ENCODE measurements at places on chromosomes 5 and 9.

GRCh38 chr9:130791303-130791894 lies 43.7 kb upstream of the ABL1 start:
- no peak for DNase-seq

- no peak for DNase-seq
Measured at GRCh38 chr5:152094060-152094459, 169.4 kb upstream of the GLRA1 start.

DNA sequence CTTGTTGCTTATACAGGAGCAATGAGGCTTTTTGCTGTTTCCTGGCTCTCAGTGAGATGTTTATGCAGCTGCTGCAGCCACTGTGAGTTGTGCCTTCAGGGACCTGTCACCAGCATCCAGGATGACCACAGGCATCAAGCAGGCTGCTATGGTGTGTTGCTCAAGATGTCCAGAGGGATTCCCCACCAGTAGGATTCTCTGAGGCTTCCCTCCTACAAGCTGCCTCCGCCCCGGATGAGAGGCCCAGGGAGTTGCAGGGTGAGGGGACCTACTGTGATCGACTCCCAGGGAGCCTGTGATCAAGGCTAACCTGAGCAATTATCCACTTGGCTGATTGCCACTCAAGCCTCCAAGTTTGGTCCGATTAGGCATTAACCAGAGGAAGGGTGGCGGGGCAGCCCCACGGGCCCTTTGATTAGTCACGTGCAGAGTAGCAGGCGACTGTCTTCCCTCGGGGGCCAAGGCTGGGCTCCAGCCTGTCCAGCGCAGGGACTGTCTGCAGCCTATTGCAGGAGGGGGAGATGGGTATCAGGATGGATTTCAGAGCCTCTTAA lies 1.8 kb upstream of the FAT2 start:
- DNase-seq: no peak

GRCh38 chr9:99004717-99005460 lies 61.2 kb downstream of the COL15A1 start:
- DNase-seq: no peak

DNA sequence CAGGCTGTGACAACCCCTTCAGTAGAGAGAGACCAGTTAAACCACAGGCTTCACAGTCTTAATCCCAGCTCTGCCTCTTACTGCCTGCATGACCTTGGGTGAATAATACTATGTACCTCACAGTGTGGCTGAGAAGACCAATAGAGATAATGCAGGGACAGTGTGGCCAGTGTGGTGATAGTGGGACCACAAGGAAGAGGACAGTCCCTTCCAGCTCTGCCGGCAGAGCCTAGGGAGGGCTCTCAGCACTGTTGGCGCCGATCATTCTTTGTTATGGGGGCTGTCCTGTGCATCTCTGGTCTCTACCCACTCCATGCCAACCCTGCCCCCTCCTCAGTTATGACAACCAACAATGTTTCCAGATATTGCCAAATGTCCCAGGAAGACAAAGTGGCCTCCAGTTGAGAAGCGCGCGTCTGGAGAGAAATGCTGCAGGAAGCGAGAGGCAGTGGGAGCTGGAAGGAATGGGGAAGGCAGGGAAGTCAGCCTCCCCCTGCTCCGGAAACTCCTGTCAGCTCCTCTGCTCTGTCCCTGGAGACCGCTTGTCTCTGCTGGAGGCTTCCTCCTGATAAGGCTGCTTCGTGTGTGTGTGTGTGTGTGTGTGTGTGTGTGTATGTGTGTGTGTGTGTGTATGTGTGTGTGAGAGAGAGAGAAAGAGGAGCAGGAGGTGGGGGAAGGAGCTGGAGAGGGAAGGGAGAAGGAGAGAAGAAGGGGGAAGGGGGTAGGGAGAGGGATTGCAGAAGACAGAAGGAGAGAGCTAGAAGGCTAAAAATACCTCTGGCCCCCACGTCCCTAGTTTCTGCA lies 31.8 kb upstream of the FABP6 start:
- DNase-seq: no peak

- no peak for DNase-seq
Measured at GRCh38 chr5:76425928-76426804, 23.1 kb downstream of the IQGAP2 start.

GRCh38 chr5:144436007-144436406 lies 265.3 kb downstream of the KCTD16 start:
- DNase-seq: no peak

DNA sequence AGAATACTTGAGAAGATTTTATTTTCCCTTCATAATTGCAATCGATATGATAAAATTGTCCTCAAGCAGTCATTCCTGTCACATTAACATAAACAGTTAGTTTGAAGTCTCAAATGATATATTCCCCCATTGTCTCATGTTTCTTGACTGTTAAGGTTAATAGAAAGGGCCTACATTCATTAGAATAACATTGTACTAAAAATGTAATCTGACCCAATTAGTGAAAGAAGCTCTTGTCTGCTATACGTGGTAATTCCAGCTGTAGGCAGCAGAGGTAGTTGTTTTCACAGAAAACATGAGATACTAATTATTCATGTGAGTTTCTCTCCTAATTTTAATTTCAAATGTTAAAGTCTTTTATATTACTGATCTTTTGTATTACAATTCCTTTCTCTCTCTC lies 25.9 kb upstream of the AP3B1 start:
- no peak for DNase-seq

- no peak for DNase-seq
Measured at GRCh38 chr9:98808875-98809274, 1.4 kb downstream of the GALNT12 start.

DNA sequence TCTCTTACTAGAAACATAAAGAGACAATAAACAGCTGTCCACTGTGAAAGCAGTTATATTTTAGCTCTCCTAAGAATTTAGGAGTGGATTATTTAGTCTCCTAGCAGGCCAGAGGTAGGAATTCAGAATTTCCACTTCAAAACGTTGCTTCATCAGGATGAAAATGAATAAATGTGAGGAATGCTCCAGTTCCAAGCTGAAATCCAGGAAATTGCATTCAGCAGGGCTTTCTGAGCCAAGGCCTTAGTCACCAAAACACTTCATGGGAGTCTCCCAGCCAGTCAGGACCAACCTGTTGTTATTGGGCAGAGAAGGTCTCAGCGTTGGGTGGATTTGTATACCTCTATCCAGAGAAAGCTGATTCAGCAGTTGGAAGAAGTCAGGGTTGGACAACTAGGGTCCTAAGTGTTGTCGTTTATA lies 1040.3 kb downstream of the TLE1 start:
- DNase-seq: no peak

DNA sequence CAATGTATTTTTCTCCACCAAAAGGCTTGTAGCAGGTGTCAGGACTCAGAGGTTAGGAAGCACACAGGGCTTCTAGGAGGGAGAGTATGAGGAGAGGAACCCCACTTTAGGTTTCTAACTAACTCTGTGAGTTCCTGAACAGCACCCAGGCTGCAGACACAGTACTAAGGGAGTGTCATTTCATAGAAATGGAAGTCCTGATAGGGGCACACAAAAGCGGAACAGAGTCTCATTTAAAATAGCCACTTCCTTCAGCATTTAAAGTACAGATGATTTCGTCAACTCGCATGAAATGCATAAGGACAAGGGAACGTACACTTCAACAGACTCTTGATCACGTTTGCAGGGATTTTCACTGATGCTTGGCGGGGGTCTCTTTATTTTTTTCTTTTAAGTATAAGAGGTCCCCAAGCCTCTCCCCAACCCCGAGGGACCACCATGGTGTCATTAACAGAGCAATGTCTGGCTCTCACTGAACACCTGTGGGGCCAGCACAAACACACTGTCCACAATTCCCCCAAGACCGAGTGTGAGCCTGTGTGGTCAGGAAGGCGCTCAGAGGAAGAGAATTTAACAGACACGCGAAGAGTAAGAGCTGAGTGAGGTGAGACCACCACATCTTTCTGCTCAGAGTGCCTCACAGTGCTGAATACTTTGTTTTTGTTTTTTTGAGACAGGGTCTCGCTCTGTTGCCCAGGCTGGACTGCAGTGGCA lies 82.3 kb downstream of the SECISBP2 start:
- no peak for DNase-seq

DNA sequence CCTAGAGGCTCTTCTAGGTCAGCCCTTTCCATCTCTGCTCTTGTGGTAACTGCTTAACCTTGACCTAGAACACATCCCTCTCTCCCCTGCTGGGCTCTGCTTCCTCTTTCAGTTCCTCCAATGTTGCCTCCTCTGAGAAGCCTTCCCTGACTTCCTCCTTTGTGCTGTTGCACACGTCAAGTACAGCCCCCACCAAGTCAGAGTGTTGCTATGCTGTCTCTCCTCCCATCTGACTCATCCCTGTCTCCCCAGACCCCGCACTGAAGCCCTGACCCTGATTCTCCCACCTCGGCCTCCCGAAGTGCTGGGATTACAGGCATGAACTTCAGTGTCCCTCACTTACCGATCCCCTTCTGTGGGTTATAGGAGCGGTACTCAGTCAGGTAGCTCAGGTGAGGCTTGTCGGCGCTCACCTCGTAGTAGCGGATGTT lies 10.4 kb upstream of the TRIM14 start:
- DNase-seq: peak; percentile 73

GRCh38 chr5:113354055-113354454 lies 80.7 kb downstream of the TSSK1B start:
- no peak for DNase-seq

DNA sequence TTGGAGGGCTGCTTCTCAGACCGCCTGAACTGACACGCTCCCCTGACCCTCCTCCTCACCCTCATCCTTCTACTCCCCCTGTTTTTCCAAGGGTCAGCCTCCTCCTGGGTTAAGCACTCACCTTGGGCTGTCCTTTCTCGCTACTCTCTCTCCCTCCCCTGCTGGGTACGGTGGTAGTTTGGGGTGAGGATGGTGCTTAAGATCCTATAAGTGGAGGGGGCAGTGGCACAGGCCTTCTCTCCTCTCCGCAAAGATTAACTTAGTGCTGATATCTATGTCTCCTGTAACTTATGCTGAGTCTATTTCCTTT lies 159.7 kb downstream of the SNCAIP start:
- DNase-seq: no peak

GRCh38 chr9:4935001-4935672 lies 49.9 kb upstream of the JAK2 start:
- no peak for DNase-seq

DNA sequence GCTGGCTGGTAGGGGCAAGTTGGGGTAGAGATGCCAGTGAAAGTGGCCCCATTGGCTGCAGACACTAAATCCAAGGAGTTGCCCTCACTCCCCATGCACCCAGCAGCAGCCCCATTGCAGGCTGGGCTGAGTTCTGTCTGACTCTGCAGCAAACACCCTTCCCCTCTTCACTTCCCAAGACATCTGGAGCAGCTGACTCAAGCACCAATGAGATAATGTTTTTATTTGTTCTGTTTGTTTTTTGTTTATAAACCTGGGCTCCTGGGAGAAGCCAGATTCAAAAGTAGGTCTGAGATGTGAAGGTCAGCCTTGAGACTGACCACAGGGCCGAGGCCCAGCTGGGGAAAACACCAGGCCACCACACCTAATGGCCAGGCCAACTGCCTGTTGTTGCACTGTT lies 545.9 kb upstream of the KLF4 start:
- no peak for DNase-seq

GRCh38 chr9:122151267-122151828 lies 8.2 kb downstream of the NDUFA8 start:
- DNase-seq: no peak

- no peak for DNase-seq
Measured at GRCh38 chr5:122181863-122182262, 52.5 kb downstream of the ZNF474 start.

- no peak for DNase-seq
Measured at GRCh38 chr9:89863837-89864236, 259.0 kb downstream of the GADD45G start.

DNA sequence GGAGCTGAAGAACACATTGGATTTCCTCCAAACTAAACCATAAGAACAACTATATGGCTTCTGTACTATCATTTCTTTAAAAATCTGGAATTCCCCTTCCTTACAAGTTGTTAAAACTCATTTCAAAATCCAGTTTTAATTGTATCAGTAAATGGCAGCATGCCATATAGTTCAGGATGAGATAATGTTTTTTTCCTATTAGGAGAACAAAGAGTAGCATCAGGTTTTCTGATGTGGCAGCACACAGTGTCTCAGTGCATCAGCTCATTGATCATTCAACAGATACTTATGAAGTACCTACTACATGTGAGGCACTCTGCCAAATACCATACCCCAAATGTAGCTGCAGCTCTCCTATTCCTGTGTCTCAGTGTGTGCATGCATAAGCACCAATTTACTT lies 161.1 kb downstream of the EPB41L4A start:
- DNase-seq: no peak

DNA sequence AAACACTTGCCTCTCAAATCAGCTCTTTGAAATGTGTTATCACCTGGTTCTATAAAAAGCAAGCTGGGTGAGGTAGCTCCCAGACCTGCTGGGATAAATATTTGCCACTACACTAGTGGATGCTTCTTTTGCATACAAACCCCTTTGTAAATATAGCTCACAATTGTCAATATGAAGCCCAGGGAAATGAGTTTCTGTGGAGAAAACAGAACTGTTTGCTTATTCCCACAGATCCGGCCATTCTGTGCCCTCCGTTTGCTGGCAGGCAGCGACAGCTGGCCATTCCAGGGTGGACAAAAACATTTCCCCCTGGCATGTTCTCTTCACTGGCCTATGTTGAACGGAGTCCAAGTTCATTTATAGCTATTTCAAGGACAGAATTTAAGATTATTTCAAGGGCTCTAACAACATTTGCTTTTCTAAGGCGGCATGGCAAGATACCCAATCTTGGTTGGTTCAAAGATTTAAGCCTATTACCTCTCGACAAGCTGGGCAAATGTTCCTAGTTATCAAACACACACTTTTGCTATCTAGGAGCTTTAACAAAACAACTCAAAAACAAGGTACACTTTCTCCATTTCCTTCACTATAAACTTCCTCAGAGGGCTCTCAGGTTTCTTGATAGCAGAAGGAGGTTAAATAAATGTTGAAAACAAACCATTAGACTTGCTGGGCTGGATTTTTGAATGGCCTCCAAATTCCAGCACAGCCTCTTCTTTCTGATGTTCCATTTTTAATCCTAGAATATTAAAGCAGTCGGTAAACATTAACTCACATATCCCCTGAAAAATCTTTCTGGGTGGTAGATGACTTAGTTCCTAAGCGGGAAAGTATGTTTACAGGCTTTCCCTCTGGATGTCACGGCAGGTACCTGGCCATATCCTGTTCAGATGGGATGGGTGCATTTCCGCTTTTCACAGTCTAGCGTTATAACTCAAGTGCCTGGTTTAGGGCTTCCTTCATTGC lies 332.3 kb downstream of the PLK2 start:
- DNase-seq: no peak

DNA sequence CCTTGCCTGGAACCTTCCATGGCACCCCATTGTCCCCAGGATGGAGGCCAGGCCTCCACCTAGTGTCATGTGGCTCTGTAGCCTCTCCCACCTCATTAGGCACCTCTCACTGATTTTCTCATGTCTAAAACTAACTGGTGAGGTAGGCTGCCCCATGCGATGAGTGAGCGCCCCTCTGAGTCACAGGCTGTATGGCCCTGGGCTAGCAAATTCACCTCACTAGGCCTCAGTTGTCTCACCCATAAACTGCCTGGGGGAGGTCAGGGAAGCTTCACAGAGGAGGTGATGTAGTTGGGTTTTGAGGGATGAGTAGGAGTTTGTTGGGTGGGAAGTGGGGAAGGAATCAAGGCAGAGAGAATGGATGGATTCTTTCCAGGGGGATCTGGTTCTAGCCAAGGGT lies 8.8 kb downstream of the RXRA start:
- DNase-seq: no peak
